ENCODE measurements at places on chromosomes 12 and 14.

GRCh38 chr12:67625004-67625403 lies 23.5 kb upstream of the DYRK2 start:
- DNase-seq, result peak; percentile 14

- DNase-seq, result peak; percentile 80
Observed at GRCh38 chr12:14774906-14775635, 28.2 kb downstream of the WBP11 start.

DNA sequence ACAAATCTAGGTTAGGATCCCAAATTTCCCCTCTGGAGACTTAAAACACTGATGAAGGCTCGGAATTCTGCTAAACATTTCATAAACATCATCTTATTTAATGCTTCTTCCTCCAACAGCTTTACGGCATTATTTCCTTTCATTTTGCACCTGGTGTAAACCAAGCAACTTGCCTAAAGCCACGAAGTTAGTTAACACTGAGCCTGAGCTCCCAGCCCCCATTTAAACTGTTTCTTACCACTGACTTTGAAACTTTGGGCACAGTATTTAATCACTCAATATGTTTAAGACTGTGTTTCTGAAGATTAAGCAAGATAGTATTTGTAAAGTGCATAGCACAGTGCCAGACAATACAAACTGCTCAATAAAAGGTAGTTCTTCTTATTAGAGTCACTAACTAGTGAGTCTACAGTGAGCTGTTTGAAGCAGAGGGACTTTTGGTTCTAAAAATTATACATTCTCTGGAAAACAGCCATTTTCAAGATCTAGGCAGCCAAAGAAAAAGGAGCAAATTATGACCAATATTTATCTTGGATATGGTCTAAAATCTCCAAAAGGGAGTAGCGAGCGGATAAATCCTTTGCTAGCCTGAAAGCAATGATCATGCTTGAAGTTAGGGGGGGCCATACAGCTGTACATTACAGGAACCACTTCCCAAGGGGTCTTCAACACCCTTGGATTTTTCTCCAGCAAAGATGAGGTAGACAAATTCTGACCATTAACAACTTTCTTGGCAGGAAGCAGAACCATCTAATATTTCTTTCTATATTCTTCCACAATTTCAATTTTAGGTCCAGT lies 4.0 kb downstream of the EGLN3 start:
- DNase-seq, result no peak

DNA sequence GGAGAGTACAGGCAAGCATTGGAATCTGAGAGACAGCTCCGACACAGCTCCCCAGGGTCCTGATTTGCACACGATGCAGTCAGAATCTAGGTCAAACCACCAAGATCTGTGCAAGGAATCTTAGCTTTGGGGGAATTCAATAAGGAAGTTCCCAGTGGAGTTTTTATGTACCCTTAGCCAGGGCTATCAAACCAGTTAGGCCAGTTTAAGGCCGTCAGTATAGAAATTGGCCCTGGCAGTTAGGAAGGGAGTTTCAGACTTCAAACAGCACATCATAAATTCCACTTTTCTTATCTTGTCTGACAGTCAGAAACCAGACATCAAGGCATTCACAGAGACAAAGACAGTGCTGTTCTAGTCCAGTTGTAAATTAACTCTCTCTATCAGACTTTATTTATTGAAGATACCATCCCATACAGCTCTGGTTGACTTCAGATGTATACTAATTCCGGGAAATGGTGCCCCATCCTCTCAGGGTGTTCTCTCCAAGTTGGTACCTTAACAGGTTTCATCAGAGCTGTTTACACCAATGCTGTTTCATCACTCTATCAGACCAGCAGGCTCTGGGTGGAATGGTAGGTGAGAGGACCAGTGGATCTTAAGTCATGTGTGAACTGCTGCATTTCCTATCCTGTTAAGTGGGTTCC lies 157.5 kb upstream of the ATF7IP start:
- no peak for DNase-seq

DNA sequence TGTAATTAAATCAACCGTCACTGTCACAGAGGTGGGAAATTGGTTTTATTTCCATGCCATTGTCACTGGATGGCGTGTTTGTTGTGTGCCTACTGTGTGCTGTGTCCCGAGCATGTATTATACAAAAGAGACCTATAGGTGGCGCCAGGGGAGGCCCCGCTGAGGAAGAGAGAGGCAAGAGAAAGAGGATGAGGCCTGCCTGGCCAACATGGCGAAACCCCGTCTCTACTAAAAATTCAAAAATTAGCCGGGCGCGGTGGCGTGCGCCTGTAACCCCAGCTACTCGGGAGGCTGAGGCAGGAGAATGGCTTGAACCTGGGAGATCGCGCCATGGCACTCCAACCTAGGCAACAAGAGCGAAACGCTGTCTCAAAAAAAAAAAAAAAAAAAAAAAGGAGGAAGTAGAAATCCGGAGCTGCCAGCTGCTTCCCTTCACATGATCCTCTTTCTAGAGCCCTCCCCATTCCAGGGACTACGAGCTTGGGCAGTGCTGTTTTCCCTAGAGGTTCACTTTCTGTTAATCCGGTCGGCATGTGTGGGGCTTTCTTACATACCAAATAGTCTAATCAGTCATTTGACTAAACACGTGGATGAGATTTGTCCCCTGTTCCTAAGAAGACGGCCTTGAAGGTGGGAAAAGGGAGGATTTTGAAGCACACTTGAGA lies 6.4 kb upstream of the CCDC175 start:
- no peak for DNase-seq

DNA sequence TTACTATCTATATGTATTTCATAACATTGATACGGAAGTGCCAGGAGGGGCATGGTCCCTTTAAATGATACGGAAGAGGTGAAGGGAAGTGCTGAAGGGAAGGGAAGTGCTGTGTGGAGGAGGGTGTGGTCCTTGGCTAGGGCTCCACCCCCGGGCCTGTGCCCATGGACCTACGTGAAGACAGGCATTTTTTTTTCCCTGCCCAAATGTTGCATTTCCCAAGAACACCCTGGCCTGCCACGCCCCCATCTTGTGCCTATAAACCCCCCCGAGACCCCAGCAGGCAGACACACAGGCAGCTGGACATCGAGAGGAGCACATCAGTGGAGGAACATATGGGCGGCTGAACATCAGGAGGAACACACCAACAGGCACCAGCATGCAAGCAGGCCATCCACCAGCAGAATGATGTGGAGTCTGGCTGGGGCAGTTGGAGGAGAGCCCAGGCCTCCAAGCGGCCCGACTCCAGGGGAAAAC lies 134.1 kb downstream of the SLC41A2 start:
- DNase-seq, result no peak
